ENCODE measurements at places on chromosomes 4 and X.

- no peak for DNase-seq
Observed at GRCh38 chr4:150886597-150886996, 128.5 kb downstream of the LRBA start.

DNA sequence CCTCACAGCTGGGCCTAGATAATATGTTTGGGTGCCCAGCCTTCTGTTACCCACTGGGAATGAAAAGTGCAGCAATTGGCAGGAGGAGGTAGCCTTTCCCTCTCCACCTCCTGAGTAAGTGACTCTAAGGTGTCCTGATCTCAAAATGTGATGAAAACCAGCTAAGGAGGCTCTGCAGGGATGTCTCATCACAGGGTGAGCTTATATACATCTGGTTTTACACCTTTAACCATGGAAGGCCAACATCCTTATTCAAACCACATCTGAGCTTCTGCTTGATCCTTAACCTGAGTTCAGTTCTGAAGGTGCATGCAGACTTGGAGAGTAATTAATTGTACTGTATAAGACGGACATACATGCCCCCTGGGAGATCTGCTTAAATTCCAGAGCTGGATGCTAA, 53.7 kb downstream of the HOPX start:
- DNase-seq: no peak

DNA sequence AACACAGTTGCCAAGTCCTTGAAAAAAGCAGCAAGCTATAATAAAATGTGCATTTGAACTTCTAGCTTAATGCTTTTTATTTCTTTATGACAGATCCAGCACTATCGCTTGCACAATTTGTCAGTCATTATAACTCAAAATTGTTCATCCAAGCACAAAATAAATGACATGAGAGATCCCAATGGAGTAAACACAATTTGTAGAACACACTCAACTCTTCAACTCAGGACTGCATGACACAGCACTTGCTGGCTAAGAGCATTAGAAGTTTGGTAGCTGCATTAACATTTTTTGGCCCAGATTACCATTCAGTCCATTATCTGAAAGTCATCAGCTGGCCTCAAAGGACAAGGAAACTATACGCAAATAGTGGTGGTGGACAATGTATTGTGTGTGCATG, 530.1 kb downstream of the INPP4B start:
- DNase-seq: no peak

GRCh38 chr4:1855333-1856070, 454 bp downstream of the LETM1 start:
- no peak for DNase-seq

- DNase-seq: no peak
Observed at GRCh38 chr4:53593765-53594164, 2.5 kb upstream of the LNX1 start.

DNA sequence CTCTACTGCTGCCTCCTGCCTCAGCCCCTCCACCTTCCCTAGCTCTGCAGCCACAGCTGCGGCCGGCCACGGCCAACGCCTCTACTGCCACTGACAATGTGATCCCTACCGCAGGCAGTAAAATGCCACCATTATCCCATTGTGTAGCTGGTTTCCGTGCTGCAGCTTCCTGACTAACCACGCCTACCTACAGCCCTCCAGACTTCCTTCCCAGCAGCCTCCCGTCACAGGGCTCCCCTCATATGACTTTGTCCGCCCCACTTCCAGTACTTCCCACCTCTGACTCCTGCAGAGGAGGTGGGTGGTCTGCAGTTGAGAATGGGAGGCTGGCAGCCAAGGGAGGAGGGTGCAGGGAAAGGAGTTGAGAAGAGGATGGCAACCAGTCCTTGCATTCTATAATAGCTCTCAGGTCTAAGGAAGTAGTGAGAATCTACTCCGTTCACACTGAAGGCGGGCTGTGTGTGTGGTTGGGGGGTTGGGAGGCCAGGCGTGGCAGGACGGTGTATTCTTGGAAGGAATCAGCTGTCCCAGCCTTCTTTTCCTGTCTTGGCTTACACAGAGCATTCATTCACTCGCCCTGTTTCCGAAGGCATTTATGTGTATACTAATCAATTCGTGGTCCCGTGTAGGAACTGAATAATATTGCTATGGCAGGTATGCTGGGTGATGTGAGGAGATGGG, 33.1 kb upstream of the USP51 start:
- no peak for DNase-seq

GRCh38 chr4:52036886-52037530, 1.1 kb downstream of the SGCB start:
- no peak for DNase-seq

DNA sequence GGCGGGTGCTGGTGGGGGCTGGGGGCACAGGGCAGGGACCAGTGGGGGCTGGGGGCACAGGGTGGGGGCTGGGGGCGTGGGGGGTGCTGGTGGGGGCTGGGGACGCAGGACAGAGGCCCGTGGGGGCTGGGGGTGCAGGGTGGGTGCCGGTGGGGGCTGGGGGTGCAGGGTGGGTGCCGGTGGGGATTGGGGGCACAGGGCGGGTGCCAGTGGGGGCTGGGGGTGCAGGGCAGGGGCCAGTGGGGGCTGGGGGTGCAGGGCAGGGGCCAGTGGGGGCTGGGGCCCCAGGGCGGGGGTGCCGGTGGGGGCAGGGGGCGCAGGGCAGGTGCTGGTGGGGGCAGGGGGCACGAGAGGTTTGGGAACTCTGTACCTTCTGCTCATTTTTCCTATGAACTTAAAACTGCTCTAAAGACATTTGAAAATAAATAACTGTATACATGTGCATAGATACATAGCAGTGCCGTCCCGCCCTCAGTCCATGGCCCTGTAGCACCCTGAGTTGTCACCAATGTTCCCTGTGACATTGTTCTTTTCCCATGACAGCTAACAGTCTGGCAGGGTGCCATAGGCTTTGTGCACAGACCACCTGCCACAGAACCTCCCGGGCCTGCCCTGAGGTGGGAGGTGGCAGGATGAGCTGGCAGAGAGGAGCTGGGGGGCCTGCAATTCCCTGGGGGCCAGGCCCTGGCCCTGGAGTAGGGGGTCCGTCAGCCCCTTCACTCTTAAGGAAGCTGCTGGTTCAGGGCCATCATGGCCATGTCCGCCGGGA, 35.6 kb upstream of the ADRA2C start:
- DNase-seq: peak; percentile 1

DNA sequence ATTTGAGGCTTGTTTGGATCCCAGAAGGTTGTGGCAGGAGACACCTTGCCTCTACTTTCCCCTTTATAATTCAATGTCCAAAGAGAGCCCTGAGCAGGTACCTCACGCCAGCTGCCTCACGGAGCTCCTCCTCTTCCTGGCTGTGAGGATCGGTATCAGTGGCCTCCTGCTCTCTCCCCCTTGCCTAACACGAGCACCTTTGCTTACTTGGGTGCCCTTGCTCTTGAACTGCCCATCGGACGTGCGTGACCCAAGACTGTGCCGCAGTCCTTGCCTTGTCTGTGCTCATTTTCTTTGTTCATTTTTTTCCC, 27.8 kb upstream of the MSANTD1 start:
- no peak for DNase-seq

GRCh38 chr4:152166567-152166966, 369.3 kb downstream of the FBXW7 start:
- no peak for DNase-seq

DNA sequence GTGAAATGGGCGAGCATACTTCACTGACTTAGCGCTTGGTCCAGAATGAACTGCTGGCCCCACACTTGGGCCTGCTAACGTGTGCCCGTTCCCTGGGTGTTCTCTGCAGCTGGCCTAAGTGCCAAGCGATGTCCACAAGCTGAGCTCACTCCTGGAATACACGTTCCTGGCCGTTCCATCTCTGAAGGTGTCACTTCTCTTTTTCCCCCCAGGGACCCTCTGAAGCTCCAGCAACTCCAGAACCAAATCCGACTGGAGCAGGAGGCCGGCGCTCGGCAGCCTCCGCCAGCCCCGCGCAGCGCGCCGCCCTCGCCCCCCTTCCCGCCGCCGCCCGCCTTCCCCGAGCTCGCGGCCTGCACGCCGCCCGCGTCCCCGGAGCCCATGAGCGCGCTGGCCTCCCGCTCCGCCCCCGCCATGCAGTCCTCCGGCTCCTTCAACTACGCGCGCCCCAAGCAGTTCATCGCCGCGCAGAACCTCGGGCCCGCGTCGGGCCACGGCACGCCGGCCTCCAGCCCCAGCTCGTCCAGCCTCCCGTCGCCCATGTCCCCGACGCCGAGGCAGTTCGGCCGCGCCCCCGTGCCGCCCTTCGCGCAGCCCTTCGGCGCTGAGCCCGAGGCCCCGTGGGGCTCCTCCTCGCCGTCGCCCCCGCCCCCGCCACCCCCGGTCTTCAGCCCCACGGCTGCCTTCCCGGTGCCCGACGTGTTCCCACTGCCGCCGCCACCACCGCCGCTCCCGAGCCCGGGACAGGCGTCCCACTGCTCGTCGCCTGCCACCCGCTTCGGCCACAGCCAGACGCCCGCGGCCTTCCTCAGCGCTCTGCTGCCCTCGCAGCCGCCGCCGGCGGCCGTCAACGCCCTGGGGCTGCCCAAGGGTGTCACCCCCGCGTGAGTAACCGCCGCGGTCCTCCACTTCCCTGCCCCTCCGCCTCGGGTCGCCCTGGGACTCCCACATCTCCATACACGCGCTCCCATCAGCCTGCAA, 132.3 kb downstream of the CBR4 start:
- DNase-seq: no peak

- DNase-seq: no peak
Observed at GRCh38 chrX:4380710-4381109, 667.3 kb upstream of the PRKX start.

DNA sequence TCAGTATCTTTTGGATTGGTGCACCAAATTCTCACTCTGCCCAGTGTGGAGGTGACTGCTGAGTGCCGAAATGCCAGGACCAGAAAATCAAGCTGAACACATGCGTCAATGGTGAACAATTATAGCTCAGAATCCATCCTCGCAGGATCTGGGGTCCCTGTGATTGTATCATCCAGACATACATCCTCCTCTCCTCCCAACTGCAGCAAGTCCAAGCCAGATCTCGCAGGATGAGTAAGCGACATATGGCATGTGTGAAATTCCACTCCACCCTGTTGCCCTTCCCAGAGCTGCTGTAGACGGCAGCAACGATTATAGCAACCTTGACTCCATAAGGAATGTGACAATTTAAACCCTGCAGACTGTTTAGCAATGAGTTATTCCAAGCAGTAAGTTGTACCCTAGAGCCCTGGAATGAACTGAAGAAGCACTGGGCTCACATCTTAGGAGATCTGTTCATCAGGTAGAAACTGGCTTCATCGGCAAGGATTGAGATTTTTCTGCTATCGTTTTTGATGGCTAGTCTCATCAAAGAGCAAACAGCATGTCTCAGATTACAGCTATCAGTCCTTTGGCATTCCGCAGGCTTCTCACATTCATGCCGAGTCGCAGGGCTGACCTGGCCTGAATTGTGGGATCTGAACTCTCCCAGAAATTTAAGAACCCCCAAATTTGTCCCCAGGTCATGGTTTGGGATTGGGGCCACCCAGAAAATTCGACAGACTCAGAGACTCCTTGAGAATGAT, 35.5 kb upstream of the SORBS2 start:
- peak; percentile 46 for DNase-seq

DNA sequence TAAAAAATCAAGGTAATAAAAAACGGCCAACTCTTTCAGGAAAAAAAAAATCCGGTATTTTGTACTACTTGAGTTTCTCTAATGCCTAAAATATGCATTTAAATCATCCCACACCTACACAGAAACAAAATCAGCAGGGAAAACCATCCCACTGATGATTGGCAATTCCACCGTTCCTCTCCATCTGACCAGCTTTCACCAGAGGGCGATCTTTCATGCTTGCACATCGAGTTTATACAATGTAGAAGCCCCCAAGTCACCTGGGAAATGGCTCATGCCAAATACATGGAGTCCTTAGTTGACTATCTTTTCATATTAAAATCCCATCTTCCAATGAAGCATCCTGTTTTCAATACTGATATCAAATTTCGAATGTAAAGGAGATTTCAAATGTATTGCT, 69.2 kb downstream of the PTCHD1 start:
- no peak for DNase-seq

DNA sequence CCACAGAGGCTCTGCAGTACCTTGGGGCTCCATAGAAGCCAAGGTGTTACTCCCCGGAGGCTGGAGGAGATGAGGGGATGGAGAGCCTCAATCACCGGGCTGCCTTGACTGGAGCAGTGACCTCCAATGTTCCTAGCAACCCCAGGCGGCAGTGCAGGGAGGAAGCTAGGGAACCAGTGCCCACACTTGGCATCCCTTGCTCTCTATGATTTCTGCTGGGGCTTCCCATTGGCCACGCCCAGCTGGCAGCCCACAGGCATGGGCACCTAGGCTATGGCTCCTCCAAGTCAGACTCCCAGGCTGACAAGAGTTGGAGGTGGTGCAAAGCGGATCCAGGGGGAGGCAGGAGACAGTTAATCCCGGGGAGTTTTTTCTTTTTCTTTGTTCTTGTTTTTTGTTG, 229.7 kb downstream of the EVC2 start:
- DNase-seq: no peak

- DNase-seq: no peak
Observed at GRCh38 chr4:141486375-141486997, 149.9 kb upstream of the IL15 start.

GRCh38 chrX:54178100-54178940, 4.7 kb downstream of the FAM120C start:
- no peak for DNase-seq

GRCh38 chrX:69109706-69110105, 55.5 kb downstream of the PJA1 start:
- DNase-seq: no peak

DNA sequence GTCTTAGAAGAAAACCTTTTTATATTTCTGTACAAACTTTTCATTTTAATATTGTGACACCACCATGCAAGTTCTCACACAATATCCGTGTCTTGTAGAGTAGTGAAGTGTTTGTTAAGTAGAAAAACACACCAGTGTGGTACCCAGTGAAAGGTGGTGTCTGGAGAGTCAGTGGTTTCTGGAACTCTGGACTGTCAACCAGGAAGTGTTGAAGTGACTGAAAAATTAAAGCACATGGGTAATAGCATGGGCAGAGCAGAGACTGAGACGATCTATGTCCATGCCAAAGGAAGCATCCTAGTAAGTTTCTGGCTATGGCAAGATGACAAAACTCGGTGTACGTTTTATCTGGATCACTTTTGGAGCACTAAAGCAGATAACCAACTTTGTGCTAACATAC, 22.2 kb downstream of the RAB9A start:
- DNase-seq: no peak

DNA sequence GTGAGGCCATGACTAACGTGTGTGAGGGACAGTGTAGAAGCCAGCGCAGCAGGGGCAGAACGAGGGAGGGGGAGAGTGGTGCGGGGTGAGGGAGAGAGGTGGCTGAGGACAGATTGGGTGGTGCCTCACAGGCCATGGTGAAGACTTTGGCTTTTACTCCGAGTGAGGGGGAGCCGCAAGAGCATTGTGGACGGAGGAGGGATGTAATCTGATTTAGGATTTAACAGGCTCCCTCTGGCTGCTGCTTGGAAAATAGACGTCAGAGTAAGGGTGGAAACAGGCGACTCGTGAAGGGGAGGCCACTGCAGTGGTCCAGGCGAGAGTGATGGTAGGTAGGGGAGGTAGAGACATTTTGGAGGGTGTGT, 13.0 kb downstream of the PPP1R3F start:
- DNase-seq: peak; percentile 14

DNA sequence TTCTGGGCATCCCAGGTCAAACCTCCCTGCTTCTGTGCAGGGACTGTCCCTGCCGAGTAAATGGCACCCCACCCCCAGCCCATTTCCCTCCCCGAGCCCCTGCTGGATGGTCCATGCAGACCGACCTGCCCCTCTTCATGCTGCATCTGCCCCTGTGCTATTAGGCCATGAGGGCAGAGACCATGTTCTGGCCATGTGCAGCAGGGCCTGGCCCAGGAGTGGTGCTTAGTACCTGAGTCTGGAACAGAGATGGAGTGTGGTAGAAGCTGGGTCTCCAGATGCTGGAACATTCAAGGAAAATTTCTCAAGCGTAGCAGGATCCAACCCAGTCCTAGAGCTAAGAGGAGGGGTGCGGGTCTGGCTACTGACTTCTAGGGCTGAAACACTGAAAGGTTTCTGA, 15.3 kb upstream of the UBA1 start:
- DNase-seq: no peak
